ENCODE measurements at places on chromosomes 5 and 9.

- no peak for DNase-seq
Observed at GRCh38 chr5:133635051-133635450, 22.7 kb upstream of the FSTL4 start.

DNA sequence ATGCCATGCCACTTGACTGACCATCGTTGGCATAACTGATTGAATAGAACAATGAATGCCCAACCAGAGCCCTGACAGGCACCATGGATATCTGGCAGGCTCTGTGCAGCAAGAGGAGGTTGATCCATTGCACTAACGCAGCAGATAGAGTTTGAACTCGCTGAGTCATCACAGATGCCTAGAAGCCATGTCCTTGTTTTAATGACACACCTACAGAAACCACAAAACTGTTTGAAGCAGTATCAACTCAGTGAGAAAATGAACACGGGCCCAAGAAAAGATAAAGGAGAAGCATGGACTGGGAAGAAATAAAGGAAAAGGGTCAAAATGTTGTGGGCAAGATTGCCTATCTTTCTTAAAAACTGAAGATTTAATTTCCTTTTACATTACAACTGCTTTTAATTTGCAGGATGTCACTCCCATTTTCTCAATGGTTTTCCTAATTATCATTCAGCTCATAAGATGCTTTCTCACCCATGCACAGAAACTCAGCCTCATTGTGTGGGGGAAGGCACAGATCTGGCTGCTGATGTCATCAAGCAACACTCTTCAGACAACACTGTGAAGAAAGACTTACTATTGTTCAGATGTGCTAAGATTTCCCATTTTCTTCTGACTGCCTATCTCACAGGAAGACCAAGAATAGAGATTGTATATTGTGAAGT is 129.0 kb downstream of the PIK3R1 start:
- peak; percentile 62 for DNase-seq

DNA sequence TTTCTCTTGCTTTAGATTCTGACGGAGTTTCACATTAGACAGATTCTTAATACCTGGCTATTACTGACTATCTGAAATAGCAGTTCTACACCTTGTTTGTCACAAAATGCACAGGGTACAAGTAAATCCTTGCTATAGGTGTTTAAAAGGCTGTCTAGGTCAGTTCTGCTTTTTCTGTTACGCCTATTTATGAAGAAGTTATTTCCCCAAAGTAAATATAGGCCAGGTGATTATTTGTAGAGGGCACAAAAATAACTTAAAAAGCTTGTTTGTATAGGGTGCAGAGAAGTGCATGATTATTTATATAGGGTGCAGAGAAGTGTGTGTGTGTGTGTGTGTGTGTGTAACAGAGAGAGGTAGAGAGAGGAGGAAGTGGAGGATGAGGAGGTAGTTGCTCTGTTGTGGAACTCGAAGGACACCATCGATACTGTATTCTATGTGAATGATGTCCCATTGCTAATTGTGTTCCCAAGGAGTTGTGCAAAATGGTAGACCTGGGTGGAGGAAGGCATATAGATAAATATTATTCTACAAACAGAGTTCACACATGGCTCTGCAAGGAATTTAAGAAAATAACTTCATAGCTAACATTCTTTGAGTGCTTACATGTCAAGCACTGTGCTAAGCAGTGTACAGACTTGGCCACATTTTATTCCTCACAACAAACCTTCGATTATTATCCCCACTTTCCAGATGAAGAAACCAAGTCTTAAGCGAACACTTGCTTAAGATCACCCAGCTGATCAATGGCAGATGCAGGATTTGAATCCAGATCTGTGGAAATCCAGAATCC is 96.3 kb upstream of the EQTN start:
- DNase-seq: no peak

DNA sequence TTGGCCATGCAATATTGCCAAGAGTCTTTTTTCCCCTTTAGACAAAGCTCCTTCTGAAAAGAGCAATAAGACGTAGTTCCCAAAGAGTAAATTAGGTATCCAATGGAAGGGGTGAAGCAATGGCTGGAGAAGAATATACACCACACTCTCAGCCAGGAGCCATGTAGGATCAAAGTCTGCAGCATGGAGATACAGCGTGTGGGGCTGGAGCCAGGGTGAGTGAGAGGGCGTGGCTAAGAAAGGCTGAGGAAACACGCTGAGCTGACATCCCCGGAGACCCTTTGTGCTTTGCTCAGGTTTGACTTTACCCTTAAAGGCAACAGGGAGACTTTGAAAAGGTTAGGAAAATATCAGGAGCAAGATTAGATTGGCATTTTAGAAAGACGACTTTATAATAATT is 87.1 kb upstream of the ELL2 start:
- DNase-seq: no peak

GRCh38 chr9:15422372-15423230 is at the start of gene SNAPC3:
SNAPC3 (plus strand) TSS chr9:15422876; CDS start chr9:15422880, 4 bp downstream.
- peak; percentile 98 for DNase-seq

GRCh38 chr5:59001154-59001553 is 418.3 kb downstream of the RAB3C start:
- no peak for DNase-seq

- DNase-seq: peak; percentile 64
Observed at GRCh38 chr5:10331341-10331796, 22.1 kb upstream of the MARCHF6 start.

DNA sequence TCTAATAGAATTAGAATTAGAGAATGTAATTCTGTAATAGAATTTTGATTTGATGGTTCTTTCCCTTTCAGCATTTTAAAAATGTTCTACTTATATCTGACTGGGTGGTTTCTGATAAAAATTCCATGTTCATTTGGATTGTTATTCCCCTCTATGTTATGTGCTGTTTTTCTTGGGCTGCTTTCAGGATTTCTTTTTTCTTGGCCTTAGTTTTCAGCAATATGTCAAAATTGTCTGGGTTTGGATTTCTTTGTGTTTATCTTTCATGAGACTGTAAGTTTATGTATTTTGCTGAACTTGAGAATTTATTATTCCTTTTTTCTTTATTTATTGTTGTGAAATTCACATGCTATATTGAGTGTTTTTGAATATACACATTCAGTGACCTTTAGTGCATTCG is 189.1 kb downstream of the RANBP17 start:
- no peak for DNase-seq

DNA sequence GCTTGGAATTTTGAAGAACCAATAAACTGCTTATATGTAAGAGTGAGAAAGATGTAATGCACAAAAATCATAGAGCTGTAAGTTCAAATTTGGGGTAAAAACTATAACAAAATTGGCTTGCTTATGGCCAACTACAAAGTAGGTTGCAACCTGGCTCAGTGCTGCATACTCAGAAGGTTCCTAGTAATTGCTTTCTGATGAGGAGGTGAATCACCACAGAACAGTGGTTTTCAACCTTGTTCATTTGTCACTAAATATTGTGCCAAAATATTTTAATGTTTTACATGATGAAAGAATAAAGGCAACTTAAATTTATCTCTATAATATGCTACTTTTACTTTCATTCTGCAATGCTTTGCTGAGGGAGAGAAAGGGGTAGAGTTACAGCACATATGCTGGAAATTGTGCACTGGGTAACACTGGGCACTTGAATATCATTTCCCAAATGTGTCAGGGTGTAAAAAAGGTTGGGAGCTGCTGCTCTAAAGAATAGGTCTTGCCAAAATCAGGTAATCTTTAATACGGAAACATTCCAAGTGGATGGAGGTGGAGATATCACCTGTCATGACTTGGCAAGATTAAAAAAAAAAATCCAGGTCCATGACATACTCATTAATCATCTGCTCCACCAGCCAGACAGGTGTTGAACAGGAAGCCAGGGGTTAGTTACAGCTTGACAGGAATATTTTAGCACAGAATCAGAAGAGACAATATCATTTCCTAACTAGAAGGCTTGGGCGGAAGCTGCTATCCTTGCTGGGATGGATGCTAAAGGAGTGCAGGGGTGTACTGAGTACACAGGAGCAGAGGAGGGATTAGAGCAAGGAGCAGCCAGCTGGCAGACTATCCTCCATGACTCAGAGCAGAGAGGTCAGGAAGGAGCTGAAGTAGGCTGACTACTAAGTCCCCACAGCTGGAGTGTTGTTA is 34.6 kb upstream of the CCL21 start:
- no peak for DNase-seq

GRCh38 chr5:84231433-84231832 is 153.2 kb downstream of the EDIL3 start:
- DNase-seq: no peak

DNA sequence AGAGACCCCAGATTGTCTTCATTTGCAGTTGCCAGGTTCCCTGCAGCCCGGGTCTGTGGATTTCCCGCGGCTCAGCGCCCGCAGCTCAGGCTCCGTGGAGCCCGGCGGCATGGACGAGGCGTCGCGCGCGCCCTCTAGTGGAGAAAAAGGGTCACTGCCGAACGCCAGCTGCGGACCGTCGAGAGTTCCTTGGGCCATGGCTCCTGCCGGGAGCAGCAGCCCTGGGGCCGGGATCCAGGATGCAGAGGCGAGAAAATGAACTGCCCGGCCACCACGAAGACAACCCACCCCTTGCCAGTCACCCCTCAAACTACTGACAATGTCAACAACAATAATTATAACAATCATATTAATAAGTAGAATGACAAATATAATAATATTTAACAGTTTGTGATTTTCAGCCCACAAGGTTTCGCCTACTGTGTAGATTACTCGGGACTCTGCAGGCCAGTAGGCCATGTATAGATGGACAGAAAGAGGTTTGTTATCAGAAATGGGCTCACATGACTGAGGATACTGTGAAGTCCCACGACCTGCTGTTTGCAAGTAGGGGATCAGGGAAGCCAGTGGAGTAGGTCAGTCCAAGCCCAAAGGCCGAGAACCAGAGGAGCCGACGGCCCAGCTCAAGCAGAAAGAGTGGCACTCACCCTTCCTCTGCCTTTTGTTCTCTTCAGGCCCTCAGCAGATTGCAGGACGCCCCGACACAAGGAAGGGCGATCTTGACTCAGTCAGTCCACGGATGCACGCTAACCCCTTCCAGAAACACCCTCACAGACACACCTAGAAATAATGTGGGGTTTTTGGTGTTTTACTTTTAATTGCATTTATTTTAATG is 43.1 kb downstream of the BOD1 start:
- DNase-seq: peak; percentile 89

DNA sequence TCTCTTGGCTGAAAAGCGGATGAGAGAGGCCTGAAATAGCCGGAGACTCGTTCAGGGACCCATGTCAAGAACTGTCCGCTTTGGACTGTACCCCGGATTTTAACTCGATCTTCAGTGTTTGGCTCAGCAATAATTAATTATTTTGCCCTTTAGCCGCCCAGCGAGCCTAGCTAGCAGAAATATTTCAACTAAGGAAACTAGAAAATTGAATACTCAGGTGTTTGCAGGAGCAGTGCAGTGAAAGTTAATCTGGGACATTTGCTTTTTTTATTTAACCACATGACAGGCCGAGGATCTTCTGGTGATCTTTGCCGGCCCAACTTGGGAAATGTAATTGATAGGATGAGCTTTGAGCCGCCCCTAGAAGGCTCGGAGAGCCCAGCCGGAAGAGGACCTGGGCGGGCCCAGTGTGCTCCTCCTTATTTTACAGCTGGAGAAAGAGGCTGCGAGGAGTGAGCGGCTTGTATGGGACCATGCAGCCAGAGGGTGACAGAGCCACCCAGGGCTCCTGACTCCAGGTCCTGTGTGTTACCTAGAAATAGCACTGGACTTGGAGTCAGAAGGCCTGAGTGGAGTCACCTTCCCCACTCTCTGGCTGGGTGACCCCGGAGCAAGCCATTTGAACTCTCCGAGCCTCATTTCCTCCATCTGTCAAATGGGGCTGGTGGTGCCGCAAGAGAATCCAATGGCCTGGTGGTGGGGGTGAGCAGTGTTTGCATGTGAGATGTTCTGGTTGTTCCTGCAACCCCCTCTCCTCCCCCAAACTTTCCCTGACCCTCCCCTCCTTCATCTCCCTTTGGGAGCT is 2.4 kb downstream of the PPARGC1B start:
- no peak for DNase-seq

DNA sequence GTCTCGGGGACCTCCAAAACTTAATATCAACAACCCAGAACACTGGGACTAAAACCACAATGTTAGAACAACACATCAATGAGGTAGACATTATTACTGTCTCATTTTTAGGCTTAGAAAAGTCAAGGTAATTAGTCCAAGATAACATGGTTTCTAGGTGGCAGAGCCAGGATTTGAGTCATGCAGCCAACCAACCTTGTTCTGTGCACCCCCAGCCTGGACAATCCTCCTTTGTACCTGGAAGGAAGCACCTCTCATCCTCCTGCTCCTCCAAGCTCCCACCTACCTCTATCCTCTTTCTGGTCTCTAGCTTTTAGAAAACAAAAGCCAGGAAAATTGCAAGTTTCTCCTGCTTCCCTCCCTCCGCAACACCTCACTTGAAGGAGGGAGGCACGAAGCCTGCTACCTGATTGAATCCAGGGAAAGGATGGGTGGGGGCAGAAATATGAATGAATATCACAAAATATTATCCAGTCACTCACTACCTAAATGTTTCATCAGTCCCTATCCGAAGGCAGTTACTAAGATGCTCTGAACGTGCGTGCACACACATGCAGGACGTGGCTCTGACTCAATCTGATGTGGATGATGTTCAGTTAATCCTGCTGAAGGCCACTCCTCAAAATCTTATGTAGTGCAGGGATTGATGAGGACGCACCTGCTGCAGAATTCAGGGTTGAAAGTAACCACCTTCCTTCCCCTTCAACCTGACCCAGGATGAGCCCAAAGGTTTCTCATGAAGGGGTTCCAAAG is 26.3 kb upstream of the TTC1 start:
- no peak for DNase-seq

GRCh38 chr5:11791792-11792191 is 112.5 kb downstream of the CTNND2 start:
- peak; percentile 48 for DNase-seq

GRCh38 chr9:126471084-126471624 is 142.6 kb upstream of the LMX1B start:
- DNase-seq: peak; percentile 73

DNA sequence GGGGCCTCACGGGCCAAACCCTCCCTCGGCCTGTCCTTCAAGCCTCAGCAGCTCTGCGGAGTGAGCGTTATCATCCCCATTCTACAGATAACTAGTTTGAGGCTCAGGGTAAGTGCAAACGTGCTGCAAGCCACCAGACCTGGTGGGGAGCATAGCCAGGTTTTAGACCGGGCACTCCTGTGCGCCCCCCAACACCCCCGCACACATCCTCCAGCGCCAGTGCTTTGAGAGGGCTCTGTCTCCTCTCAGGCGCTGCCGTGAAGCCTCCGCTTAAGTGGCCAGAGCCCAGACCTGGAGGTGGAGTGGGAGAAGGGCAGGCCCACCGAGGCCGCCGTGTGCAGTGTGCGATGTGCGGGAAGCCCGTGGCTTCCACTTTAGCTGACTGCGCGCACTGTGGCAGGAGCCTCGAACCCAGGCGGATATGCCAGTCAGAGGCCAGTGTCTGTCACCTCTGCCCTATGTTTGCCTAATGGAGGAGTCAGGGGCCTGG is 1.6 kb upstream of the MGAT1 start:
- DNase-seq: no peak

- no peak for DNase-seq
Observed at GRCh38 chr5:2387634-2388325, 363.7 kb downstream of the IRX2 start.

DNA sequence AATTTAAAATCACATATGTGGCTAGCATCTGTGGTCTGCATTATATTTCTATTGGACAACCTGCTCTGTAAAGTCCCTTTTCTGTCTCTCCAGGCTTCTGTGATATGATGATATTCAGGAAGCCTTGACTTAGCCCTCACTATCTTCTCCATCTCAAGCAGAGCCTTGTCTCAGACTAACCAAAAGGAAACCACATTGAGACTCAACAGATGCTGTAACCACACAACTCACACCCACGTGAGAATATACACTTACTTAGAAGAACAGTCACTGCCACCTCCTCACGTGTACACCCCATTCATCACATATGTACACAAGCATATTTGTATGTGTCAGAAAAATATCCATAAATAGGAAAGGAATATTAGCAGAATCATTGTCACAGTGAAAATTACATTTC is 33.6 kb downstream of the HTR4 start:
- DNase-seq: peak; percentile 20

All from Ammon's horn (tissue), 1 donor.